Colonic mucosa (tissue), 4 donors: ENCODE measurements at places on chromosomes 11 and 22.

DNA sequence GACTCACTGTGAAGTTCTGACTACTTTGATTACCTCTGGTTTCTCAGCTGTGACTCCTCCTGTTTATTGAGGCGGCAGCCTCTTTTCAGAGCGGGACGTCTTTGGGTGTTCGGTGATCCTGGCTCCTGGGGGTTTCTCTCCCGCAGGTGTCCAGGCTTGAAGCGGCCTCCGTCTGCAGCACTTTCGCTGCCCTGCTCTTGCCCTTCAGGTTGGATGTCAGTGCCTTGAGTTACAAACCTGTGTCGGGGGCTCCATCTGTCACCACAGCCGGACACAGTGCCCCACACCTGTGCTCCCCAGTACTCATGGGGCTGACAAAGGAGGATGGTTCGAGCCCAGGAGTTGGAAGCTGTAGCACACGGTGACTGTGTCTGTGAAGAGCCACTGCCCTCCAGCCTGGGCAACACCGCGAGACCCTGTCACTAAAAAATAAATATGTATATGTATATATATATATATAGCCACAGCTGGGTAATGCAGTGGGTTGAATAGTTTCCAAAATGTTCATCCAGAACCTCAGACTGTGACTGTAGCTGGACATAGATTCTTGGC is 104.1 kb downstream of the BRD1 start:
- peaks cover 13% of the 10 kb centered on the region for H3K27me3 ChIP-seq
- H3K4me3 ChIP-seq = no peak overlapping the region
- no peak for DNase-seq
- H3K27ac ChIP-seq = no peak overlapping the region
- H3K4me1 ChIP-seq = no peaks in the 10 kb centered on the region

- H3K4me3 ChIP-seq = no peak overlapping the region
- H3K36me3 ChIP-seq = no peaks in the 10 kb centered on the region
- no peak overlapping the region for H3K27ac ChIP-seq
- H3K27me3 ChIP-seq = no peaks in the 10 kb centered on the region
Observed at GRCh38 chr22:37270928-37271650, 11.2 kb upstream of the CYTH4 start.

DNA sequence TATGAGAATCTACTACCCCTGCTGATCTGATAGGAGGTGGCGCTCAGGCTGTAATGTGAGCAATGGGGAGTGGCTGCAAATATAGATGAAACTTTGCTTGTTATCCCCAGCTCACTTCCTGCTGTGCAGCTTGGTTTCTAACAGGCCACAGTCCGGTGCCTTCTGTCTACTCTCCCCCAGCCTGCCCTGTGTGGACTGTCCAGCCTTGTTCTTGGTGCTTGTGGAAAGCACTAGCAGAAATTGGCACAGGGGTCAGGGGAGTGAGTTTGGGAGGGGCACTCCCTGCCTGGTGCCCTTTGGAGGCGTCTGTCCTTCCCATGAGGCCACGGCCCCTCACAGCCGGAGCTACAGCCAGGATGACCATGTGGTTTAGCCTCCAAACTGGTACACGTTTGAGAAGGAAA is 14.3 kb downstream of the MOV10L1 start:
- no peak overlapping the region for H3K4me3 ChIP-seq
- no peaks in the 10 kb centered on the region for H3K4me1 ChIP-seq
- no peaks in the 10 kb centered on the region for H3K36me3 ChIP-seq
- H3K27ac ChIP-seq = no peak overlapping the region
- DNase-seq = no peak

- H3K4me3 ChIP-seq = no peak overlapping the region
- peaks cover 11% of the 10 kb centered on the region for H3K27me3 ChIP-seq
- H3K27ac ChIP-seq = no peak overlapping the region
- H3K4me1 ChIP-seq = peaks cover 4% of the 10 kb centered on the region
- no peaks in the 10 kb centered on the region for H3K36me3 ChIP-seq
Observed at GRCh38 chr11:57484141-57484710, 23.9 kb downstream of the RTN4RL2 start.

DNA sequence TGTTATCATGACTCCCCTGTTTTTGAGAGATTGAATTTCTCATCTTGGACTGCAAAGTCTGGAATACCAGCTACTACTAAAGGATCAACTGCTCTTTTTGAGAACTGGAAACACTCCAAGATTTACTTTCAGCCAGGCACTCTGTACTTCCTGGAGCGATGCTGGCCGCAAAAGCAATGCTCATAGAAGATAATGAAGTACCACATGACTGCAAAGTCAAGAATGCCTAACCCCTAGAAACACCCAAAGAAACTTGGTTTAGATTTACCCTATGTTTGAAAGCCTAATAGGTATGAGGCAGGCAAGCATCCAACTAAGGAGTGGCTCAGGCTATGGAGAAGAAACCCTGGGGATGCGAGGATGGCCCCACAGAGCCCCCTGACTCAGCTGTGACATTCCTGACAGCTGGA is 47.7 kb upstream of the ARHGAP20 start:
- H3K36me3 ChIP-seq = no peaks in the 10 kb centered on the region
- H3K4me1 ChIP-seq = no peaks in the 10 kb centered on the region
- no peak overlapping the region for H3K27ac ChIP-seq
- peak; percentile 35 for DNase-seq

- H3K4me1 ChIP-seq = no peaks in the 10 kb centered on the region
- no peak overlapping the region for H3K4me3 ChIP-seq
- H3K27ac ChIP-seq = no peak overlapping the region
- no peak for DNase-seq
- no peaks in the 10 kb centered on the region for H3K27me3 ChIP-seq
- no peaks in the 10 kb centered on the region for H3K36me3 ChIP-seq
Observed at GRCh38 chr11:2999464-2999998, 7.4 kb upstream of the NAP1L4 start.
